SW 1271 (cell line): ENCODE measurements at places on chromosomes 16 and 17.

GRCh38 chr16:70649300-70649699, 2.9 kb downstream of the IL34 start:
- no peak for DNase-seq

DNA sequence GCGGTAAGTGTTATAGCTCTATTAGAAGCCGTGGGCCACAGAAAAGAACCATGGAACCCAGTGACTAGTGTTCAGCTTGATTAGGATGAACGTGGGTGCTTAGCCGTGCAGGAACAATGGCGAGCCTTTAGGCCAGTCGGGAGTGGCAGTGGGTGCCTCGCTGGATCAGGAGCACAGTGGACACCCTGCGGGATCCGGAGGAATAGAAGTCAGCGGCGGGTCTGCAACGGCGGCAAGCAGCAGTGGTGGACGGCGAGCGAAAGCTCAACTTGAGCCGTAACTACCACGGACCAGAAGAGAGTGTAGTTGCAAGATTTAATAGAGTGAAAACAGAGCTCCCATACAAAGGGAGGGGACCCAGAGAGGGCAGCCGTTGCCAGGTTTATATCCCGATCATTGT, 37.3 kb upstream of the CDH15 start:
- no peak for DNase-seq

DNA sequence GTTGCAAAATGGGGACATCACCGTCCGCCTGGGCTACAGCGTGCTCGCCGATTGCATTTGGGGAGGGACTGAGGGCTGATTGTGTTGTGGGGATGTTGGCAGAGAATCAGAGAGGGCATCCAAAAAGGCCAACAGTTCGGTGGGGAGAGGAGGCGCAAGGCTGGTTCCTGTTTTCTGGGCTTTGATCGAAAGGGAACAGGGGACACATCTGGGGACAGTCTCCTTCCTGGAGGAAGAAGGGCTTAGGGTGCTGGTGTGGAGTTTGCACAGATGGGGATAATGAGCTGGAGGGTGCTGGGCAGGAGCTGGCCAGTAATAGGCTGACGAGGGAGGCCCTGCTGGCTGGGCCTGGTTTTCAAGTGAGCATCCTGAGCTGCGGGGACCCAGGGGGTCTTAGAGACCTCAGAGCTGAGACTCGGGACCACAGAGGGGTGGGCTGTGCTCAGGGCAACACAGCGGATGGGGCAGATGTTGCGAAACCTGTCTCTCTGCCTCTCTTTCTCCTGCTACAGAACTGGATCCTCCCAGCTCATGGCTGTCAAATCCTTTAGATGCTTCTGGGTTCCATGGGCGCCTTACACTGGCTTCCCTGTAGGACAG, 288.7 kb downstream of the SEC14L1 start:
- DNase-seq, result no peak

- peak; percentile 97 for DNase-seq
Measured at GRCh38 chr17:16217002-16217635, at the start of gene PIGL. PIGL (plus strand) TSS chr17:16217210; CDS start chr17:16217227, 17 bp downstream.

- no peak for DNase-seq
Measured at GRCh38 chr17:78742901-78743300, 39.2 kb downstream of the CYTH1 start.

GRCh38 chr17:58710948-58711552, 18.6 kb downstream of the RAD51C start:
- DNase-seq, result no peak

DNA sequence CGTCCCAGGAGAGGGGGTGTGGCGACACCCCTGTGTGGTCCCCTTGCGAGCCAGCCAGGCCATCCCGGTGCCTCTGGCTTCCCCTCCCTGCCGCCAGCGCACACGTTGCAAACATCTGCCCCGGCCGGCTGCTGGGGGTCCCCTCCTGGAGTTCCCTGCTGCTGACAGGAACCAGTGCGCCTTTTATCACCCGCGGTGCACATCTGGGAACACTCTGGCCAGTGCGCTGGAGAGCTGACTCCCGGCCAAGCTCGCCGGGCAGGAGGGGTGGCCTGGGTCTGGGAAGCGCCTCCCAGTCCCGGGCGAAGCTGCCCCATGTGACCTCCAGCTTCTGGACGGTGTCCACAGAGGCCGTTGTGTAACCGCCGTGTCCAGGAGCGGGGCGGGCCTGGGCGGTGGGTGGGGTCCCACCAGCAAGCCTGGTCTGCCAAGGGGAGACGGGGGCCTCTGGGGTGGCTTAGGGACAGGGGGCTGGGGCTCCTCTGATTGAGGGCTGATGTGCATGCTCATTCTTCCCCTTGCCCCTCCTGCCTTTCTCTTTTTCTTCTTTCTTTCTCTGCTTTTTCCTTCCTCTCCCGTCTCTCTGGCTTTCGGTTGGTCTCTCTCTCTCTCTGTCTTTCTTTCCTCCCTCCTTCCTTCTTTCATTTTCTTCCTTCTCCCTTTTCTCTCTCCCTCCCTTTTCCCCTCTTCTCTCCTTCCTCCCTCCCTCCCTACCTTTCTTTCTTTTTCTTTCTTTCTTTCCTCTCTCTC, 25.2 kb upstream of the CIBAR2 start:
- no peak for DNase-seq

DNA sequence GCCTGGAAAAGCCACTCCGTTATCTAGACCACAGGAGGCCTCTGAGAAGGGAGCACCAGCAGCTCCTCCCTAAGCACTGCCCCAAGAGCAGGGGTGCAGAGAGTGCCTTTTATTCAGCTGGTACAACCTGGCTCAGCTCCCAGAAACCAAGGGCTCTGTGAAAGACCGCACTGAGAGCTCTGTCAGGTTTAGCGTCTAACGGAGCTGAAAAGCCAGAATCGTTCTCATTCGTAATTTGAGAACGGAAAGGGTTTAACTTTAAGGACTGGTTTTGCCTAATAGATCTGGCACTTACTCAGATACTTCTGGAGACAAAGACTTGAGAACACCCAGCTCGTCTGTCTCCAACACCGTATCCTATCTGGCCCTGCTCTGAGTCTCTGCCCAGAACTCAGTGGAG, 13.5 kb downstream of the MPG start:
- no peak for DNase-seq

GRCh38 chr17:77215281-77215680, 74.5 kb downstream of the SEC14L1 start:
- DNase-seq, result no peak
